ENCODE measurements at places on chromosomes 12 and 14. TPM values are rescaled to one million over a fixed set of nuclear protein-coding genes. Genes with fewer than 3 reads are reported as not detected.

KRT77 gene
- not detected for total RNA-seq

PPM1H gene
- 0.28 TPM for total RNA-seq

LRP1-AS gene
- not detected for total RNA-seq

DNA sequence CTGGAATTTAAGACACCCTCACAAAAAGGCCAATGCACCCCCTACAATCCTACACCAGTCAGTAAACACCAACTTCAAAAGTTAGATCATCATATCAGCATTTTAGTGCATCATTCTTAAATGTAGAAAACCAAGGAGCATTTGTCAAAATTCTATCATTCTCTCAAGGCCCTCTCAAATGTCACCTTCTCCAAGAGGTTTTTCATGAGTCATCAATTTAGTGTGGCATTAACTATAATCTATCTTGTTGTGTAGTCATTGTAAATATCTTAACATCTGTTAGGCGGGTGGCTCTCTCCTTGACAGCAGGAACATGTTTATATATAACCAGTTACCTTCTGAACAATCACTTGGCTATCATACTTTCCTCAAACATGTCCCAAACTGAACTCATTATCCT lies 62.1 kb upstream of the G2E3 start:
- no peak for DNase-seq
- no peak overlapping the region for H3K27ac ChIP-seq
- H3K4me1 ChIP-seq = no peaks in the 10 kb centered on the region
- no peak overlapping the region for H3K4me3 ChIP-seq
- no peaks in the 10 kb centered on the region for H3K36me3 ChIP-seq
- no peaks in the 10 kb centered on the region for H3K27me3 ChIP-seq

DNA sequence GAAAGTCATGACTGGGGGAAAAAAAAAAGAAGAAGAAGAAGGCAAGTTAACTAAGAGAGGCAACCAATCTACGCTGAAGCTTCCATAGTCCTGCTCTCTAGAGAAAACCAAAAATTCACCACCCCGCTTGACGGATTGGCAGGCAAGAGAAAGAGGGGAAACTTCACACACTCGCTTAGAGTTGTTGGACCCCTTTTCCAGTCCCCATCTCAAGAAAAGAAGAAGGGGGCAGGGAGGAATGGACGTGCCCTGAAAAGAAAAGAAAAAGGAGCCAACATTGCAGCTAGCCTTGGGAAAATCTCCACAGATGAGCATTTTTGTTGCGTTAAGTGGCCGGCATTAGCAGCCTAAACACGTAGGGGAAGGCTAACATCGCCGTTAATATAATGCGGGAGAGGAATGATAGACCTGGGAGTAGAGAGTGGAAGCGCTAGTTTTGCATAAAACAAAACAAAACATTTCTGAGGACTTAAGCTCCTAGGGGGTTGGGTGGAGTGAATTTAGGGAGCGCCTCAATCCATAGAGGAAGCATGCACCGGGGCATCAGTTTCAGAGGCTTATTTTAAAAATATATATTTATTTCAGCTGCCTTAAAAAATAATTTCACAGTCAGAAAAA lies 11.3 kb upstream of the FOXG1 start:
- no peak for DNase-seq
- H3K36me3 ChIP-seq = no peaks in the 10 kb centered on the region
- H3K27ac ChIP-seq = no peak overlapping the region
- no peaks in the 10 kb centered on the region for H3K4me1 ChIP-seq
- H3K4me3 ChIP-seq = no peak overlapping the region
- peaks cover 52% of the 10 kb centered on the region for H3K27me3 ChIP-seq

DNA sequence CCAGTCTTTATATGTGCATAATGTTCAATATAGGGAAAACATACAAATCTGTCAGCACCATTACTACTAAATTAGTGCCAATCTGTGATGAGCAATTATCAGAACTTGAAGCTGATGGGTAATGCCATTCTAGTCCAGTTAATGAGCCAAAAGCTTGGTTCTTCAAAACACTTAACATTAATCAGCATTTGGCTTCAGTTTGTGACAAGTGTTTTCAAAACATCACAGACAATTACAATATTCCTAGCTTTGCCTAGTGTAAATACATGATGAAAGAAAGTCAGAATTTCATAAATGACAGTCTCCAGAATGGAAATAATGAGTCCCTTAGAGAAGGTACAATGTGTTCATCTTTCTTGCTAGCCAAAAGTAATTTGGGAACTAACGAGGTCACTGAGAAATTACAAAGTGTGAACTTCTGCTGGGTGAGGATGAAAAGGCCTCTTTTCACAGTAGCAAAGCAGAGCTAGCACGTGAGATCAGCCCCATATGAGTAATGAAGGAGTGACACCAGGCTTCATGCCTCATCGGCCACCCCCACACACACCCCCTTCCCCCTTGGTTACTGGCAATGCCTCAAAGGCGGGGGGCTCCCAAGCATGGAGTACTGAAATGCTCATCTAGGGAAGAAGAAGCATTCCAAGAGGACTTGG lies 180.6 kb upstream of the EEA1 start:
- no peaks in the 10 kb centered on the region for H3K36me3 ChIP-seq
- H3K4me3 ChIP-seq = no peak overlapping the region
- peaks cover 22% of the 10 kb centered on the region for H3K4me1 ChIP-seq
- no peak for DNase-seq

DNA sequence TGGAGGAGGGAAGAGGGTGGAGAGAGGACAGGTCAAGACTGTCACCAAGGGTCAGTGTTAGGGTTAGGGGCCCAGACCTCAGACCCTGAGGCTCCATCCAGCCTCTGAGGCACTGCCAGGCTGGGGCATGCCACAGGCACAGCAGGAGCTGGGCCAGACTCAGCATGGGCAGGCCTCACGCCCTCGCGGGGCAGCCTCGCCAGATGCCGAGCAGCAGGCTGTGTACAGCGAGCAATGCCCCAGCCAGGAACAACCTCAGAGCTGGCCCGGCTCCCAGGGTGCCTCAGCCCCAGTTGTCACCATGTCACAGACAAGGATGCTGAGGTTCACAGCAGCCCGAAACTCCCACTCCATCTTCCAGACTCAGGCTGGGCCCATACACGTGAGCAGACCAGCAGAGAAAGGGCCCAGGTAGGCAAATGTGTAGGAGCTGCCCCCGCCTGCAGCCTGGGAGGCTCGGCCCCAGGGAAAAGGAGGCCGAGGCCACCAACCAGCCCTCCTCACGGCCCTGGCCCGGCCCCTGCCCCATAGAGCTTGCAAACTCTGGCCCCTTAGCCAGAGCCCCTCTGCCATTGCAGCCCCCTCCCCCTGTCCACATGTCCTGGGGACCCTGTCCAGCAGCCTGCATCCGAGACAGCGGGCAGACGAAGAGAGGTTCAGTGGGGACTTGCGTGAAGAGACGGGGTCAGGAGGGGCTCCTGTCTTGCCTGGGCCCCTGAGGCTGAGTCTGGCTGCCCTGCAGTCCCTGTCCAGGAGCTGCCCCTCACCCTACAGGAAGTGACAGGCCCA lies 7.5 kb downstream of the C14orf180 start:
- no peaks in the 10 kb centered on the region for H3K4me1 ChIP-seq
- H3K27ac ChIP-seq = no peak overlapping the region
- no peak overlapping the region for H3K4me3 ChIP-seq
- no peaks in the 10 kb centered on the region for H3K36me3 ChIP-seq
